HFF-Myc (cell line): ENCODE measurements at places on chromosomes 16 and 17.

DNA sequence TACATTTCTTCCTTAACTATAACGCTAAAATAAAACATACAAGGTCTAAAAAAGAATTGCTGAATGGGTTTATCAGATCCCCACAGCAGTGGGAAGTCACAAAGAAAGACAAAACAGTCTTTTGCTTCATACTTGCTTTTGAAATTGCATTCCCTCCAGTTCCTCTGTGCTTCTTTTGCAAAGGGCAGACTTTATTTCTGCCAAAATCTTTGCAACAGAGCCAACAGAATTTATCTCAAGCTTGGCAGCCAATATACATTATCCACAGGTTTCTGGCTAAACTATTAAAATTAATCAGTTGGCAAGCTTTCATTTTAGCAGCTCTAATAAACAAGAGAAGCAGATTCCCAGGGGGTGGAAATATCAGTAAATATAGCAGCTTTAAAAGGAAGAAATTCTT lies 378.9 kb upstream of the CA10 start:
- DNase-seq: no peak

DNA sequence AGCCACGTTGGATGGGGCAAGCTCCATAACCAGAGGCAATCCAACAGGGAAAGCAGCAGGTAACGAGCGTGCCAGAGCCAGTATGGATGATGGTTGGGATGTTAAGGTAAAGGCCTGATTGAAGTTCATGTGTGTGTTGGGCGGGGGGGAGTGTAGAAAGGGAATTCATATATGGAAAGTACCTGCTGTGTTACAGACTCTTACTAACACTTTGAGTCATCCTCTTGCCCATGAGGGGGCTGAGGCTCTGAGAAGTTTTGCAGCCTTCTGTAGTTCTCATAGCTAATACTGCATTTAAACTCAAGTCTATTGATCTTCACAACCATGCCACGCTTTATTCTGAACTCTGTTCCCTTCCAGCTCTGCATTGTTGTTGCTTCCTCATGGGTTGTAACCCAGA lies 28.5 kb downstream of the SYCE1L start:
- no peak for DNase-seq

DNA sequence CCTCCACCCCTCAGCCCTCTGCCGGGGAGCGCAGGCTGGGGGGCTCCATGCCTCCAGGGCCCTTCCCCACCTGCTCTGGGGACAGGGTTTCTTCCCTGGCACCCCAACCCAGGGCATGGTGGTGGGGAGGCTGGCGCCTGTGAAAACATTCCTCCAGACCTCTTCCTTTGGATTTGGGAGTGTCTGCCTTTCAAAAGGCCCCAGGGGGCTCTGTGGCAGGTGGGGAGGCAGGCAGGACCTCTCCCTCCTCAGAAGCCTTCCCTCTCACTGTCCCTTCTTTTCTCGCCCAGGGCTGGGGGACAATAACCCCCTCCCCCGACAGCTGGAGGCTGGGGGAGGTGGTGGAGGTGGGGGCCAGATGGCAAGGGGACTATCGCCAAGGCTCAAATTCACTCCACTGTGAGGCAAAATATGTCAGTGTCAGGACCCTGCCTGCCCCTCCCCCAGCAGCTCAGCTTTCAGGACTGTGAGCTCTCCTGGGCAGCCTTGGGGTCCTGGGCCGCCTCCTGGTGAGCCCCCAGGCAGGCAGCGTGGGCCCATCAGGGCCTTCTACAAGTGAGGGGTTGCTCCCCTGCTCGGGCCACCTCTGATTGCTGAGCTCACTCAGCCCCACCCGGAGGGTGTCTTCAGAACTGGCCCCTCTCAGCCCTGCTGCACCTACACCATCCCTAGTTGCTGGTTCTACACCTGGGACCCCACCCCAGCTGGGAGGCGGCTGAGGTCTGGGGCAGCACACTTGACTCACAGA lies 1.8 kb downstream of the CDH15 start:
- DNase-seq: no peak

- no peak for DNase-seq
These were observed 46.6 kb downstream of the HOXB1 start for GRCh38 chr17:48484256-48484655.

- no peak for DNase-seq
These were observed 69.5 kb downstream of the AMFR start for GRCh38 chr16:56355786-56356275.

GRCh38 chr17:16938496-16939207 lies 33.3 kb downstream of the TNFRSF13B start:
- no peak for DNase-seq

DNA sequence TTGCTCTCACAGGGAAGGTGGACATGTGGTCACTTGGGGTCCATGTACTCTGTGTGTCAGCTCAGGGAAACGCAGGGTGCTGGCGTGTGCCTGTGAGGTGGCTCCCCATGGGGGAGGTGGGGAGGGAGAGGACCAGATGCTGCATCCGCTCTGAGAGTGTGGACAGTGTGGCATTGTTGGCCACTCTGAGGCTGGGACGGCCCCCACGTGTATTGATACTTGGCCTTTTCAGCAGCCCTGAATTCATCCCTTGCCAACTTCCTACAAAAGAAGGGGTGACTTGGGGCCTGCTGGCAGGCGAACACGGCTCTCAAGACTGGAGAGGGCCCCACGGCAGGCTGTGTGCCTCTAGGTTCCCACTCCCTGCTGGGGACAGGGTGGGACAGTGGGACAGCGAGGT lies 120.1 kb downstream of the RAB11FIP4 start:
- no peak for DNase-seq

DNA sequence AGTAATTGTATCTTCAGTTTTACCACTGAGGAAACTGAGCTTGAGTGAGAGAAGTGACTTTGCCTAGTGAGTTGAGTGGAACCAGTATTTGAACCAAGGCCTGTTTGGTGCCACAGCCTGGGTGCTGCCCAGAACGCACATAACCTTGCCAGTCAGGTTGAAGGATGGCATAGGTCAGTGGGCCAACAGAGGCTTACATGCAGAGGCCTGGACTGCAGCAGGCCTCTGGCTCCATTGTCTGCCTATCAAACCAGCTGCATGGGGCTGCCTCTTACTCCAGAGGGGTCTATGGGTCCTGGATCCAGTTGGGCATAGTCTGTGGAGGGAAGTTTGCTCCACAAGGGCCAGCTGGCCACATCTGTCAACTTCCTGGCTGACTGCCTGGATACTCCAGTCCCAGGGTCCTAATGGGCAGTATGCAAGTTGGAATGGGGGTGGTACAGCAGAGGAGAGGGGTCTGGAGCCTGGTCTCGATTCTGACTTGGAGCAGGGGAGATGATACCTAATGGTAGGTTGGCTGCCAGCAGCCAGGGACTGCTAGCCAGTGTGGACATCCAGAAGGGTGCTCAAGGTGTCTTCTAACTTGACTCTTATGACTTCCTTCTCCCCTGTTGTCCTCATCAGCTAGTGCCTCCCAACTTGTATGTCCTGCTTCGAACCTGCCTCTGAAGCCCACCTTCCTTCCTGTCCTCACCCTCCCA lies 11.1 kb upstream of the RNF112 start:
- no peak for DNase-seq

DNA sequence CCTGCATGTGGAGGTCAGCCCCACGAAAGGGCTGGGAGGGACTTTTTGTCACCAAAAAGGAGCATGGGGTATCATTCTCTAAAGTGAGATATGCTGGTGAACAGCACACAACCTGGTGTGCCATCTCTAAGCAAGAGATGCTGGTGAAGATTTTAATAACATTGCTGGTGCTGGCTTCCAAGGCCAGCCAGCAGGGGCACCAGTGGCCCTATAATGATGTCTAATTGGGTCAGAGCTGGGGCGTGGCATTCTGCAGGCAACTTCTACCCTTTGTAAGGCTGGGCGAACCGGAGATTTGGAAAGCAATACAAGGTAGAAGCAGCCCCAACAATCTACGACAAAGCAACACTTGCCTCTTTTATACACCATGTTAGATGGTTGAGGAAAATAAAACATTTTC lies 16.8 kb downstream of the SDR42E1 start:
- no peak for DNase-seq

GRCh38 chr17:70201872-70202419 lies 32.6 kb downstream of the KCNJ2 start:
- no peak for DNase-seq

GRCh38 chr17:357644-358043 lies 5.0 kb upstream of the RPH3AL start:
- DNase-seq: no peak

DNA sequence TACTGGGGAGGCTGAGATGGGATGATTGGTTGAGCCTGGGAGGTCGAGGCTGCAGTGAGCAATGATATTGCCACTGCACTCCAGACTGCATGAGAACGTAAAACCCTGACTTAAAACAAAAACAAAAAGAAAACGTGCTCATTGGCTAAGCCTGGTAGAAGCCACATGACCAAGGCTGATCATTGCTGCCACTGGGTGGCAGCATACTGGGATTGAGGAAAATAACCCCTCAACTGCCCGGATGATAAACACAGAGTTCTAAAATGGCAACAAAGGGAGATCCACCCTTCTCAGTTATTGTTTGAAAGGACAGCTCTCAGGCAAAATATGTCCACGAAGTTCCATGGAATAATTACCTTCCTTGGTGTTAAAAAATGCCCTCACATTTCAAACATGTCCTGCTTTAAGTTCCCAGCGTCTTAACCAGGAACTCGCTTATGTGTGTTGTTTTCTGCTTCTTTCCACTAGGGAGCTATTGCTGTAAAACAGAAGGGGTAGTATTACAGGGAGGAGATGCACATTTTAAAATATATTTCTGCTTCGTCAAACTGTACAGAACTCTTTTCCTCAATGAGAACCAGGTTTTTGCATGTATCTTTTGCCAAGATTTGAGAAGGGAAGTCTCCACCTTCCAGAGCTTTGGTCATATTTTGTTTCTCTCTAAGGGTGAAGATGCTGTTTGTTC lies 675.3 kb downstream of the MAF start:
- DNase-seq: no peak

DNA sequence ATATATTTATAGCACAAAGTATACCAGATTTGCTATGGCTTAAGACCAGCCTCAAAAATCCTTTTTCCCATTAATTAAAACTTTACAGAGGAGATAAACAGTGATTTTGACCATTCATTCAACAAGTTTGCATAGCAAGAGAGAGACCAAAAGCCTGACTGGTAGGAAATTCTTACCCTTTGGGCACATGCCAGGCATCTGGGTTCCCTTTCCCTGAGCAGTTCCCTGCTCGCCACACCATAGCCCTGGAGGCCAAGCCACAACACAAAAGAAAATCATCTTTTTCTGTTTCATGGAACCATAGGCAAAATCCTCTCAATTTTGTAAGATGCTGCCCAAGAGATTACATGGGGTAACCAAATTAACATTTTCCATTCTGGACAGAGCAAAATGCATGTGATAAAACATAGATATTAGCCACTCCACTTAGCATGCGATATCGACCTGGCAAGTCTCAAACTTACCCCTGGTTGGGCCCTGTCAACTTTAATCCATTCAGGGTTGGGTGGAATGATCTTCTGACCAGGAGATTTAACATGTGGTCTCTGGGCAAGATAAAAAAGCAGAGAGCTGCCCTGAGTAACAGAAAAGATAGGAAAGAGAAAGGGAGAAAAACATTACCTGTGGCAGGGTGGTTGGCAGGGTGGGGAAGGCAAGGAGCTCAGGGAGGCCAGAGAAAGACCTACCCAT lies 57.6 kb upstream of the B4GALNT2 start:
- no peak for DNase-seq

- DNase-seq: no peak
These were observed 7.9 kb downstream of the GRN start for GRCh38 chr17:44352828-44353671.

GRCh38 chr17:49190932-49191331 lies 19.4 kb downstream of the GNGT2 start:
- DNase-seq: no peak

- DNase-seq: no peak
These were observed 183.1 kb downstream of the CYLD start for GRCh38 chr16:50924759-50925545.

- no peak for DNase-seq
These were observed 32.4 kb downstream of the LCMT1 start for GRCh38 chr16:25143928-25144327.

DNA sequence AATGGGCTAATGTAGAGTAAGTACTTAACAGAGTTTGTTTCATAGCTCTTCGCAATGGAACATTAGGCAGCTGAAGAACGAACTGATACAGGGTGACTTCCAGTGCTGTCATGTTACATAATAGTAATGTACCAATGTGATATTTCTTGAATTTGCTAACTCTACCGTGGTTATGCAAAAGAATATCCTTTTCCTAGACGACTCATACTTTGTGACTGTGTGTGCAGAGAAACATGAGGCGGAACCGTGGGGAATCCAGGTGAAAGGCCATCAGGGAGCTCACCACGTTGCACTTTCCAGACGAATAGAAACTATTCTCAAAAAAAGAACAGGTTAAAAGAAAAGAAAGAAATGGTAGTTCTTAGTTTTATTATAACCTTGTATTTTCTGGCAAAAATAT lies 13.2 kb downstream of the NOB1 start:
- no peak for DNase-seq

DNA sequence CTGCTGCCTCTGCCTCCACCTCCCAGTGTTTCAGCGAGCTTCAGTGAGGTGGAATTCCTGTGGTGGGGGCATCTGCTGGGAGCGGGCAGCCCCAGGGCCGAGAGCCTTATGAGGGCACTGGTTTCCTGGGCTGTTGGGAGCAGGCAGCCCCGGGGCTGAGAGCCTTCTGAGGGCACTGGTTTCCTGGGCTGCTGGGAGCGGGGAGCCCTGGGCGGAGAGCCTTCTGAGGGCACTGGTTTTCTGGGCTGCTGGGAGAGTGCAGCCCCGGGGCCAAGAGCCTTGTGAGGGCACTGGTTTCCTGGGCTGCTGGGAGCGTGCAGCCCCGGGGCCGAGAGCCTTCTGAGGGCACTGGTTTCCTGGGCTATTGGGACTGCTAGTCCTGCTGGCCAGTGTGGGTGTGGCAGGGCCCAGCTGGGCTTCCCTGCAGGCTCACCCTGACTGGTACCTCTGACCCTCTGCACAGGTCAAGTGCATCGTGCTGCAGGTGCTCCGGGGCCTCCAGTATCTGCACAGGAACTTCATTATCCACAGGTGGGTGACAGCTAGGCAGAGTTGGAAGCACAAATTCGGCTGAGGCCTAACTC lies 5.6 kb downstream of the CDK10 start:
- no peak for DNase-seq

DNA sequence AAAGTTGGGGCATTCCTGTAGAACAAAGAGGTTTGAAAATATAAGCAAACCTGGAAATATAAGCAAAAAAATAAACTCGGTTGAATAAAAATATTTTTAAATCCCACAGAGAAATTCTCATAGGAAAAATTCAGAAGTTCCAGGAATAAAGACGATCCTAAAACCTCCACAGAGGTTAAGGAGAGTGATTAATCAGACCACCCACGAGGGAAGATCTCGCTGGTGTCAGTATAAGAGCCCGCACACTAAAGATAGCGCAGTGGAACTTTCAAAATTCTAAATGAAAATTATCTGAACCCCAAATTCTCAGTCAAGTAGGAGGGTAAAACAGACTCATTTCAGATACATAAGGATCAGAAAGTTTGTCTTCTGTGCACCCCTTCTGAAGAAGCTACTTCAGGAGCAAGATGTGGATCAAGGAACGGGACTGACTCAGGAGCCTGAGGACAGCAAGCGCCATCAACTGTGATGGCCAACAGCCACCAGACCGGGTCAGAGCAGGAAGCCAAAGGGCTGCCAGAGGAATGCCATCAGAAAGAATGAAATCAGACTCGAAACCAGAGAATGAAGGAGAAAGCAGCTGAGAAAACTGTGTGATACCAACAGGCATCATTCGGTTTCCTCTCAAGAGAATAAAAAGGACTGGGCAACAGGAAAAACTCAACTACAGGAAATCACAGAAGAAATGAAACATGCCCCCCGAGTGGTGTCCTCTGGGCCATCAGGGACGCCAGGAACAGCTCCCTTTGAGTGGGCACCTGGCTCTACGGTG lies 66.9 kb downstream of the CYTH1 start:
- no peak for DNase-seq
